ENCODE measurements at places on chromosomes 12 and 14.

- no peak for DNase-seq
Observed at GRCh38 chr14:104598039-104598909, 6.3 kb downstream of the TMEM179 start.

- DNase-seq, result no peak
Observed at GRCh38 chr12:39931231-39931630, 174.7 kb downstream of the SLC2A13 start.

DNA sequence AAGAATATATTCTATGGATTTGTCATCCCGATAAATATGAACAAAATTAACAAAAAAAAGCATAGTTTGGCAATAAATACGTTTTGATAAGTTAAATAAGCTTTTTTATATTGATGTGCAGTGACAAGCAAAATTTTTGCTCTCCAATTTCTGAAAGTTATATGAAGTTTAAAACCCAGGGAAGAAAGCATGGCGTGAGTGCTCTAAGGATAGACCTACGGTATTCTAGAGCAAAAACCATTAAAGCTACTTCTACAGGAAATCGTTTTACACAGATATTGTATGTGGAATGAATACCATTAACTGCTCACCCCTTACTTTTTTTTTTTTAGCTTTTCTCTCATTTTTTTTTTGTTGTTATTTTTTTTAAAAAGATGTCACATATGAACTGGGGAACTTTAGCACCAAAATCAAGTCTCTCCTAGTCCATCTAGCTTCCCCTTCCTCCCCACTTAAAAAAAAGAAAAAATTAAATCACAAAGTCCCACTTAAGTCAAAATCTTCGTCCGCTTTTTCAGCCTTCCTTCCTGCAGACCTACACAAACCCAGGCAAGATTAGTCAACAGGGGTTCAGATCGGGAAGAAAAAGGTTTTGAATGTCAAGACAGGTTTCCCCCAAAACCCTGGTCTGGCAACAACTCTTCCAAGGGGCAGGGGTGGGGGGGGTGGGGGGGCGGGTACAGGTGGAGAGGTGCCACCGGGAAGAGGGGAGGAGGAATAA is 4.4 kb downstream of the ZFP36L1 start:
- peak; percentile 19 for DNase-seq

DNA sequence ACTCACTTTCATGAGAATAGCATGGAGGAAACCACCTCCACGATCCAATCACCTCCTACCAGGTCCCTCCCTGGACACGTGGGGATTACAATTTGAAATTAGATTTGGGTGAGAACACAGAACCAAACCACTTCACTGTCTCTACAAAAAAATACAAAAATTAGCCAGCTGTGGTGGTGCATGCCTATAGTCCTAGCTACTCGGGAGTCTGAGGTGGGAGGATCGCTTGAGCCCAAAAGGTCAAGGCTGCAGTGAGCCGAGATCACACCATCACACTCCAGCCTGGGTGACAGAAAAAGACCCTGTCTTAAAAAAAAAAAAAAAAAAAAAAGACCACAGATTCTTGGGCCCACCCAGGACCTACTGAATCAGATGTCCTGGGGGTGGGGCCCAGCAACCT is 28.3 kb downstream of the BRI3BP start:
- DNase-seq, result no peak

GRCh38 chr12:98532687-98533304 is 17.4 kb downstream of the TMPO start:
- peak; percentile 64 for DNase-seq

DNA sequence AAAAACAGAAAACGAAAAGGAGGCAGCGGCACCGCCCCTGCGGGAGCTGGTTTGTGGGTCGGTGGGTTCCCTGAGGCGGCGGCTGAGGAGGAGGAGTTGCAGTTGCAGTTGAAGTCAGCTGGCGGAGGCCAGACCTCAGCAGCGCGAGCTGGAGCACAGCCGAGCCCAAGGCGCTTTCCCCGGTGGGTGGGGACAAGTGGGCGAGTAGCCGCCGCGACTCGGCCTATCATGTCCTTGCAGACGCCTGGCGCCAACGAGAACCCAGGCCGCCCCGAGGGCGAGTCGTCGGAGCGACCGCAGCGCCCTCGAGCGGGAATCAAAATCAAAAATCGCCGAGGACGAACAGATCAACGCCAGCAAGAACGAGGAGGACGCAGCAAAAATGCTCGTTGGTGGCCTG is 12.7 kb upstream of the CLEC1A start:
- no peak for DNase-seq

DNA sequence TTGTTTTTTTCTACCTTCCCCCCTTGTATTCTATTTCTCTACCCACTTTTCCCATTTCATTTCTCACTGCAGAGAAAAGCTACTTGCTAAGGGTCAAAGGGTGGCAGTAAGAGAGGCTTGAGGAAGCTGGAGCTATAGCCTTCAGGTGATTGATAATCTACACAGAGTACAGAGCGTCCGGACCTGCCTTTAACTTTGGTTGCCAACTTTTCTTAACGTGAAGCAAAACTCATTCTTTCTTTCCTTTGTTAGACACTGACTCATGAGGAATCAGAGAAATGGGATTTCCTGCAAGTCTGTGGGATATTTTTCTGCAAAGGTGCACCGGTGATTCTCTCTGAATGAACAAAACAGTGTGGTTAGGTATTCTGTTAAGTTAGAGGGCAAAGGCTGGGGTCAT is 133.3 kb downstream of the RMST start:
- DNase-seq, result no peak
